Lung microvascular endothelial cell (primary cell): ENCODE measurements at places on chromosomes 16 and 17. TPM values are rescaled to one million over a fixed set of nuclear protein-coding genes. Genes with fewer than 3 reads are reported as not detected.

DNA sequence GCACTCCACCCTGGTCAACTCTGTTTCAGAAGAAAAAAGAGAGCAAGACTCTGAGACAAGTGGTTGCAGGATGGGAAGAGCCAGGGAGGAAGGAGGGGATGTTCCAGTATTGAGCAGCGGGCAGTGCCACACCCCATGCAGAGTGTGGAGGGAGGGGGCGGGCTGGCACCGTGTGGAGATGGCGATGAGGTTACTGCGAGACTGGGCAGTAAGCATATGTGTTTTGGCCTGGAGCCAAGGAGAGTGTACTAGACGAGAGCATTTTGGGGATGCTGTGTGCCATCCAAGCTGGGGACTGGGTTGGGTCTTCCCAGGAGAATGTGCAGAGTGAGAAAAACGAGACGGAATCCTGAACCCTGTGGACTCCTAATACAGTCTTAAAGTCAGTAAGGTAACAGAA is 3.4 kb downstream of the TBC1D24 start:
- DNase-seq, result no peak

- DNase-seq, result no peak
Measured at GRCh38 chr16:20743591-20743990, 2.0 kb upstream of the THUMPD1 start.

GRCh38 chr16:27444470-27444869 is 42.5 kb downstream of the IL21R start:
- no peak for DNase-seq

DNA sequence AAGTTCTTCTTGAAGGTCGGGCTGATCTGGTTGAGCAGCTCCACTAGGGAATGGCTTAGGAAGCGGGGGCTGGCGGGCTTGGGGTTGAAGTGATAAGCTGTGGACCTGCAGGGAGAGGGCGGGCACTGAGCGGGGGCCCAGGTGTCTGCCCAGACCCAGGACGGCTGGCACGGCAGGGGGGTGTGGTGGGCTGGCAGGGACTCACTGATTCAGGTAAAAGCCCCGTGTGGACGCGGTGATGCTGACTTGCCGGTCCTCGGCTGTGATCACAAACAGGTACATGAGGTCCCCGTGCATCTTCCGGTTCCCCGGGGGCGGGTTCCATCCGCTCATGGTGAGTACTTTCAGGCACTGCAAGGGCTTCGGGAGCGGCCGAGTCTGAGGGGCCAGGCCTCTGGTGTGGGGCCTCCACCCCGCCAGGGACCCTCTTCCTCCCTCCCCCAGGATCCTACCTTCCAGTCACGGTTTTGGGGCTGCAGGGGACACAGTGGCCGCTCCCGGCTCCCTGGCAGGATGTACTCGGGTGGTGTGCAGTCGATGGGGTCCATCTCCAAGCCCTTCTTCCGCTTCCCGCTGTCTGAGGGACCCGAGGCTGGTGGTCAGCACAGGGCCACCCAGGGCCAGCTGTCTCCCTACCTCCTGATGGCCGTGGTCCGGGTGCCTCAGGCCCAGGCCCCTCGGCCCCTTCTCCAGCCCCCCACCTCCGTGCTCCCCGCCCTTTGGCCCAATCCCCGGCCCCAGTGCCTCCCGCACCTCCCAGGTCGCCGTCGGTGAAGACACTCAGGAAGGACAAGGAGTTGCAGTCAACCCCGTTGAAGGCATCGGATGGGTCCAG is 10.2 kb downstream of the CLUH start:
- no peak for DNase-seq

- no peak for DNase-seq
Measured at GRCh38 chr16:33877-34647, 19.3 kb downstream of the POLR3K start.

- no peak for DNase-seq
Measured at GRCh38 chr16:79609861-79610260, 9.3 kb upstream of the MAF start.

DNA sequence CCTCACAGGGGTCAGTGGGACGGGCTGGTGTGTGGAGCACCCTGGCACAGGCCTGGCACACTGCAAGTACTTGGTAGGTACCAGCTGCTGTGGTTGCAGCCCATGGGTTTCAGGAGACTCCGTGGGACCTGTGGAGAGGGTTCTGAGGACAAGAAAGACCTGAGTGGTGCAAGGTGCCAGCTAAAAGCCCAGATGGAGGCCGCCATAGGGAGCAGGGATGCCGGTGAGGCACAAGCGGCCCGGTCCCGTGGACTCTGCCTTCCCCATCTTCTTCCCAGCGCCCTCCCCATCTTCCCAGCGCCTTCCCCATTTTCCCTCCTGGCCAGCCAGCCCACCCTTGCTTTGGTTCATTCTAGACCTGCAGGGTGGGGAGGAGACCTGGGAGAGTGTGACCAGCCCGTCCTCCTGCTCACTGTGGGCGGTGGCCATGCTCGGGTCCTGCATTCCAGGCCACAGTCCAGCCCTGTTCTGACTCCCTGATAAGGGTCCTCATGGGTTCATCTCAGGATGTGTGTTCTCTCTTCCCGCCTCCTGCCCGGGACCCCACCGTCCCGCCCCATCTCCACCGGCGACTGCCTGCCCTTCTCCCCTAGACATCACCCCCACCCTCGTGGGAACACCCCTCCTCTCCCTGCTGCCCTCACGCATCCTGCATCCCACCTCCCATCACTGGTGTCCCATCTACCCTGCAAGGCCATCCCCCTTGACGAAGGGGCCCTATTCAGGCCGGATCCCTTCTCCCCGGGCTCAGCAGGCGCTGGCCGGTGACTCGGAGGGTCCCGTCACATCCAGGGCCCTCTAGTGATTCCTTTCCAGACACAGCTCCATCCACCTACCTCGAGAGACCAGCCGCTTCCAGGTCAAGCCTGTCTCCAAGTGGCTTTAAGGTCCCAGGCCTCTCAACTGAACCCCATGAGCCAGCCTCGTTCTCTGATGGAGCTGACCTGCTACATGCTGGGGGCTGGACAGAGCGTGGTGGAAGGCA is 3.4 kb downstream of the ZNF469 start:
- DNase-seq, result no peak

DNA sequence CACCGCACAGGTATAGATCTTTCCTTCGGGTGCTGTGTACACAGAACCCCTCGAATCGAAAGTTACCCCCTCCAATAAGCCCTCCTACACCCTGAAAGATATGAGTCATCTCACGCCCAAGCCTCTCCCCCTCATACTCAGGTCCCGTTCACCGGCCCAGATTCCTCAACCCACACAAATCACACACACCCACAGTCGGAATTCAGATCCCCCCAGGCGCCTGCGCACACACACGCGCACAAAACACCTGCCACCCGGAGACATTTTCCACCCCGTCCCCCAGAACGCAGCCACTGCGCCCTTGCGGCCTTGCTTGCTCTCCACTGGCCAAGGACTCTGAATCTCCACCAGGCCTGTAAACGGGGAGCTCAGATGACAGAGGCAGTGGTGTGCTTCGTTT is 4.9 kb downstream of the JPH3 start:
- DNase-seq, result no peak

DNA sequence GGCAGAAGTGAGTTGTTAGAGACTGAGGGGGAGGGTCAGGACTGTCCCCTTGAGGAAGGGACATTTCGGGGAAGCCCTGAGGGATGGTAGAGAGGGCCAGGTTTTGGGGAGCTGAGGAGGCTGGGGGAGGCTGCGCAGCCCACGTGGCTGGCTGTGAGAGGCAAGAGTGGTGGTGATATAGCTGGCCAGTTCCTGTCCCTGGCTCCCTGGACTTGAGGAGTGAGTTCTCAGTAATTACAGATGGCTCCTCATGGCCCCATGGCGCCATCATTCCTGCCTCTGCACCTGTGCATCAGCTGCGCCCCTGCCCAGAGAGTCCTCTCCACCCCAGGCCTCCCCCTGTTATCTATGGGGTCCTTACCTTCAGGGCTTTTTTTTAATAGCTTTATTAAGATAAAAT is 30.3 kb downstream of the MPRIP start:
- DNase-seq, result no peak

GRCh38 chr17:7018331-7018964 is 4.4 kb upstream of the BCL6B start:
- no peak for DNase-seq

GRCh38 chr16:53949715-53950410 is 245.9 kb downstream of the FTO start:
- DNase-seq, result no peak

DNA sequence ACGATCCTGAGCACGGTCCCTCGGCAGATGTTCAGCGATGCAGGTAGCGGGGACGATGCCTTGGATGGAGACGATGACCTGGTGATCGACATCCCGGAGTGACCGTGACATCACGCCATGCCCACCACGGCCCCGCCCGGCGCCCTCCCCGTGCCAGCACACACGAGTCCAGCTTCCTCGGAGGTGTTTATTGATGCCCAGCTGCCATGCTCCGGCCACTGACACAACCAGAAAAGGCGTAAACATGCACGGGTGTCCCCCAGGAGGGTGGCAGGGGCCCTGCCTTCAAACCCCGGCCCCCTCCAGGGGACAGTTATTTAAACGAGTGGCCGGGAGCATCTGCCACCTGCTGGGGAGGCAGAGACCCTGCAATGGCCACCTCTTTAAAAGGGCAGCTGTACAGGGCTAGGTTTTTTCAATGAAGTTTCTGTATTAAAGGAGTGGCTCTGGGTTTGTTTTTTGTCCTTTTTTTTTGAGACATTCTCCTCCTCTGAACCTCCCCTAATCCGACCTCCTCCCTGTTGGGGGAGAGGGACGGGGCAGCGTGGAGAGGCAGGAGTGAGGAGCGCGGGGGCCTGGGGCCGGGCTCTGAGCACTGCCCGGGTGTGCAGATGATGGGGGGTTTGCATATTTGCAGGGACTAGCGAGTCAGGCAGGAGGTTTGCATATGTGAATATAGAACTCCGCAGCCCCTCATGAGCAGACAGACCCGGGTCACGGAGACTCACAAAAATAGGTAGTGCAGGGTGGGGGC is 5.3 kb downstream of the DOC2A start:
- DNase-seq, result peak; percentile 73

DNA sequence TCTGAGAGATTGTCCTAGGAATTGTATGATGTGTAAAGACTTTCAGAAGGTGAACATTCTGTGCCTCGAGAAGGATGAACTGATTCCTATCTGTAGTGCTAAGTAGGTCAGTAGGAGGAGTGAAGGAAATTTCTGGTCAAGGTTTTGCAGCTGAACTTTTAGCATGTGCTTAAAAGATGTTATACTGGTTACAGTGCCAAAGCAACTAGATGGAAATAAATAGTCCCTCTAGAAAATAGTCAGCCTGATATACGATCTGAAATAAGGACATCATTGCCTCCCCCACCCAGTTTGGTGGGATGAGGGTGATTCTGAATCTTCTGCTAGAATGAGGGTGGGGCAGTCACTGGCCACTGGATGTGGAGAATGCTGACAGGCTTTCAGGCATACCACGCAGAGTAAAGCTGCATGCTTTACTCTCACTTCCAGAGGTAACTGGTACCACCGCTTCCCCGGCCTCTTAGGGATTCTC is 57.2 kb upstream of the VPS4A start:
- DNase-seq, result no peak

DNA sequence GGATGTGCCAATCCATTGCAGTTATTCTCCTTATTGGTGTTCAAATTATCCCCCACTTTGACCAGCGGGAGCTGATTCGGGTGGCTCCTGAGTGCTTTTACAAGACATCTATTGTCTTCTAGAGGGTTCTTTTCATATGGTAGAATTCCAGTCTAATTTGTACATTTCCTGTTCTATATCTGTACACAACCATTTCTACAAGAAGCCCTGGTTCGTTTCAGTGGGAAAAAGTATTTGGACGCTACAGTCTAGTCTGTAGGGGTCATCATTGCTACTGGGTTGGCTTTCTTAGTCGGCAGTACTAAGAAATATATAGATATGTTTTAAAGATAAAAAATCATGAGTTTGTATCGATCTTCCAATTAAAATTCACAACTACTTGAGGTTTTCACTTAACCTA is 262.6 kb downstream of the MAP2K6 start:
- DNase-seq, result peak; percentile 60

GRCh38 chr17:21039839-21040575 is 2.8 kb downstream of the USP22 start:
- peak; percentile 46 for DNase-seq

- DNase-seq, result peak; percentile 79
Measured at GRCh38 chr17:68399638-68400403, 57.5 kb downstream of the WIPI1 start.

DNA sequence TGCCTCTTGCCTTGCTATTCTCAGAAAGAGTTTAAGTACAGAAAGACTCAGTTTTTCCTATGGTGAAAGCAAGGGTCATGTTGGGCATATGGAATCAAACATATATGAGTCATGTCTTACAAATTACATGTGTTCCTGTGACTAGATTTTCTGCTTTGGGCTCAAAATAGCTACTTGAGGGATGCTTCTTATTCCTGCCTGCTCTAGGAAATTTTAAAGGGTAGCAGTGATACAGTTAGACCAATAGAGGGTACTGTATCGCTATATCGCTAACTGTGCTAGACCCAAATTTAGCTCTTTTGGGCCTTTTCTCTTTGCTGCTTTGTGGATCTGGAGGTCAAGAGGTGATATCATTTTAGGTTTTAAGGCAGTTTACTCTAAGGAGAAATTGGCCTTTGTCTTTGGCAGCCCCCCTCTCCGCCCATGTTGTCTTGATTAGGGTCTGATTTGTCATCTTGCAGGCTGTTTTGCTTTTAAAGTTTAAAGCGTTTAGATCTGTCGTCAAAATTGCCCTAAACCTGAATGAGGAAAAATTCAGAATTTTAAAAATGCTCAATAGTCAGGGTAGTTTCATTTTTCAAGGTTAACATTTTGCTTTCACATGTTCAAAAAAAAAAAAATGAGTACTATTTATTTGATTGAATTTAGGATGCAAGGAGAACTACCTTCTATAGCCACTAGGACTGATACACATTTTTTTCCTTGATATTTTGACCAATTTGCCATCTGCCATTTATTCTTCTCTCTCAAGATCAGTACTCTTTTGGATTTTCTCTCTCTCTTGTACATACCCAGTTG is 8.8 kb downstream of the NFATC3 start:
- peak; percentile 20 for DNase-seq

EPN3 gene
- total RNA-seq, result 0.22 TPM in 1 of 2 replicates, not detected in the other

TMEM238L gene
- not detected in 2 replicates for total RNA-seq

NPW gene
- total RNA-seq, result 0.44 and 0.60 TPM in 2 replicates
